Activated T-helper 17 cell treated with anti-CD3 and anti-CD28 coated beads, Interleukin-2, amount 50 U/mL, for 72 hours (primary cell): ENCODE measurements at places on chromosomes 16 and 17. TPM values are rescaled to one million over a fixed set of nuclear protein-coding genes. Genes with fewer than 3 reads are reported as not detected.

DNA sequence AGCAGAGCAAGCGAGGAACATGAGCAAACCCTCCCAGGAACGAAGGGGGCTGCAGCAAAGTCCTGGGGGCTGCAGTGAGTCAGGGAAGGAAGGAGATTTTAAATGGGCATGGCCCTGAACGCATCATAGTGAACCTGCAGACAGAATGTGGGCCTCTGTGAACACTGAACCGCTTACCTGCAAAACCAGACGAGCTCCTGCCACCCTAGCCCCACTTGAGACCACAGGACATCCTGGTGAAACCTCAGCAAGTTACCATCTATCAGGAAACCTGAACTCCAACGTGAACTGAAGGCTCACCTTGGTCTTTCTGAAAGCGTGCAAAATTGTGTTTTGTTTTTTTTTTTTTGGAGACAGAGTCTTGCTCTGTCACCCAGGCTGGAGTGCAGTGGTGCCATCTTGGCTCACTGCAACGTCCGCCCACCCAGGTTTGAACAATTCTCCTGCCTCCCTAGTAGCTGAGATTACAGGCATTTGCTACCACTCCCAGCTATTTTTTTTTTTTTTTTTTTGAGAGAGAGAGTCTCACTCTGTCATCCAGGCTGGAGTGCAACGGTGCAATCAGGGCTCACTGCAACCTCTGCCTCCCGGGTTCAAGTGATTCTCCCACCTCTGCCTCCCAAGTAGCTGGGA lies 30.8 kb downstream of the FANCA start:
- no peak for ATAC-seq

TSEN54 gene
- total RNA-seq: 46.4 TPM

GRCh38 chr17:27489045-27489715 lies 32.9 kb downstream of the KSR1 start:
- no peak for ATAC-seq

ATP2C2 gene
- not detected for total RNA-seq

DNA sequence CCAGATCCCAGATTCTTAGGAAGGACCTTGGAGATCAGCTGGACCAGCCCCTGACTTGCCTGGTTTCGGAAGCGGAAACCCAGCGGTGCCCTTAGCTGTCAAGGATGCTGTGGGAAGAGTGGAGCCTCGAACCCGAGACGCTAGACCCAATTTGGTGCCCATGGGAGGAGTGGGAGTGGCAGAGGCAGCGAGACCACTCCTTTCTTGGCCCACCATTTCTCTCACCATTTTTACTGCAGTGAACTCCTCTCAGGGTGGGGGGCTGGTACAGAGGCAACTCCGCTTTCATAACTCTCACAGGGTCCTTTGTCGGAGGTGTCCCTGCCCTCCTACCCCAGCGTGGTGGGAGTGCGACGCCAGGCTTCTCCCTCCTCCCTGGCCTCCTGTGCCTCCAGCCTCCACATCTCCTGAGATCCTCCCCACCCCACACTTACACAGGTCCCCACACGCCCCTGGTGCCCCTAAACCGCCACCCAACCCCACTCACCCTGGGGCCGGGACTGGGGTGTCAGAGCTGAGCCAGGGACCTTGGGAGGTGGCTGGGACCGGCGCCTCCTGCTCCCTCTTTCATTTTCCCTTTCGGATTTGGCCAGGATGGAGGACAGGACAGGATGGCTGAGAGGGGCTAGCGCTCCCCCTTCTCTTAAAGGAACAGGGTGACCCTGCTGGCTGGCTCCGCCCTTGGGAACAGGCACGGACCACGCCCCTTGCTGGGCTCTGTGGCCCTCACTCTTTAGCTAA lies at the start of gene GJD3:
GJD3 (minus strand) TSS at position 617 of the 741 bp plus-strand sequence. CDS start 922 bp downstream, outside the sequence.
- no peak for ATAC-seq
